ENCODE measurements at places on chromosomes 3 and 15.

GRCh38 chr3:154684021-154684420 is 254.0 kb upstream of the GPR149 start:
- no peak for DNase-seq

DNA sequence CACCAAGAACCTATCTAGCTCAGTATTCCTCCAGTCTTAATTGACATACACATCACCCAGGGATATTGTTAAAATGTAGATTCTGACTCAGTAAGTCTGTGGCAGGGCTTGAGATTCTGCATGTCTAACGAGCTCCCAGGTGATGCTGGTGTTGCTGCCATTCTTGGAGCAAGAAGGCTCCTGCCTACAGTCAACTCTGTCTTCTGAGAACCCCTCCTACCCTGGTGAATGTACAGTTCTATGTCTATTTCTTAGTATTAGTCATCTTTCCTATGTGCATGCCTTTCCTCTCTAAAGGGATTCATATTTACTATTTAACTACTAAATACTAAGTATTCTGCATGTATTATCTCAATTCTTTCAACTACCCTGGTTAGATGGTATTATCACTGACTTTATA is 268.7 kb downstream of the EDEM1 start:
- no peak for DNase-seq

- no peak for DNase-seq
Measured at GRCh38 chr3:181880331-181880730, 168.6 kb downstream of the SOX2 start.

DNA sequence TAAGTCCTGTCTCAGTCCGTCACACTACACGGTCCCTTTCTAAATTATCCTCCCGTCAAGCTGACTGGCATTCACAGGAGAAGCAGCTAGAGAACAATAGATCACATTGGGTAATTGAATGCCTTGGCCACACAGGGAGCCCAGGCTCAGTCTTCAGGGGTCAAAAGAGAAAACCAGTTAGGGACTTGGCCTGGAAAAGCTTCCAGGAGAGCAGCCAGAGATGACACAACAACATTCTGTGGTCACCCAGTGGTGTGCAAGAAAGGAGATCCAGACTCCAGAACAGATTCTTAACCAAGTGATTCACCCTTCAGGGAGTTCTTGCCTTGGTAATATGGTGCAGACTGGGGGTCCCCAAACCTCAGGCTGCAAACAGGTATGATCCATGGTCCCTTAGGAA is 15.9 kb downstream of the ARHGAP31 start:
- DNase-seq = no peak

GRCh38 chr3:88991496-88991895 is 115.9 kb upstream of the EPHA3 start:
- DNase-seq = no peak

- no peak for DNase-seq
Measured at GRCh38 chr15:100889385-100890050, 9.9 kb downstream of the ALDH1A3 start.

DNA sequence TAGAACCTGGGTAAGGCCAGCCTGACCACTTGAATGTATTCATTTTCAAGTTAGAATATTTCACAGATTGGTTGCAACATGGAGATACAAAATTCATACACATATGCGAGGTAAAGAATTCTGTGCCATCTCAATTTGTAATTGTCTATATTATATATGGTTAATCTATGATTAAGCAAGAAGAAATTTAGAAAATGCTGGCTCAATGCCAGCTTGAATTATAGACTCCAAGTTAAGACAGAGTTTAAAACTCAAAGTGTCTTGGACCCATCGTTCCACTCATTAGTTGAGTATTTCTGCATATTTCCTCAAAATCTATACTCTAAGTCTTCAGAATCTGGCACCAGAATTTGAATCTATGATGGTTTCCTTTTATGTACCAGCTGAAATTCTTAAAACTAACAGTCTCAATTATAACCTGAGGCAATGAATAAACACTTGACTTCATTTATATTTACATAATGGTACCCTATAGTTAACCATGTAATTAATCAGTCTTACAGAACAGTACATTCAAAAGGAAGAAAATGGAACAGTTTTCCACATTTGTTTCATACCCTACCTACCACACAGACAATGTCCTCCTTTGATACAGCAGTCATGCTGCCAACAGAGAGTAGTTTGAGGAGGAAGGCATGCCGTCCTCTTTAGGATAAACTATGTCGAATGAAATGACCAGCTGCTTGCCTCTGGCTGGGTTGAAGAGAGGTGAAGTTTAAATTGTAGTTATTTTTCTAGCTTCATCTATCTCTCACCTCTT is 95.7 kb downstream of the CD47 start:
- no peak for DNase-seq

DNA sequence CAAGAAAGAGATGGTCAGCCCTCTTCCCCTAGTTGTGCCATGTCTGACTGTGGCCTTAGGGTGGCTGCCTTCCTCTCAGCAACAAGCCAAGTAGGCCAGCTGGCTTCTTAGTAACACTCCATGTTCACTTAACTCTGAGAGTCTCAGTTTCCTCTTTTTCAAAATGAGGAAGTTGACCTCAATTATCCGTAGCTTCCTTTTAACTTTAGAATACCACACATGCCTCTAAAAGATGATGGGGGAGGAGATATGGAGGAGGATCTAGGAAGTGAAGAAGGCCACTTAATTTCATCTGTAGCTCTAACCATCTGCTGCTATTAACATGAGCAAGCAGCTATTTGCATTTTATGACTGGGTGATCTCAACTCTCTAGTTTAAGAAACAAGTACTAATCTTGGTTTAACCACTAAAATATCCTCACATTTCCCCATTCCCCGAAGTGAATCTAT is 32.9 kb downstream of the CD200R1L start:
- DNase-seq = no peak

DNA sequence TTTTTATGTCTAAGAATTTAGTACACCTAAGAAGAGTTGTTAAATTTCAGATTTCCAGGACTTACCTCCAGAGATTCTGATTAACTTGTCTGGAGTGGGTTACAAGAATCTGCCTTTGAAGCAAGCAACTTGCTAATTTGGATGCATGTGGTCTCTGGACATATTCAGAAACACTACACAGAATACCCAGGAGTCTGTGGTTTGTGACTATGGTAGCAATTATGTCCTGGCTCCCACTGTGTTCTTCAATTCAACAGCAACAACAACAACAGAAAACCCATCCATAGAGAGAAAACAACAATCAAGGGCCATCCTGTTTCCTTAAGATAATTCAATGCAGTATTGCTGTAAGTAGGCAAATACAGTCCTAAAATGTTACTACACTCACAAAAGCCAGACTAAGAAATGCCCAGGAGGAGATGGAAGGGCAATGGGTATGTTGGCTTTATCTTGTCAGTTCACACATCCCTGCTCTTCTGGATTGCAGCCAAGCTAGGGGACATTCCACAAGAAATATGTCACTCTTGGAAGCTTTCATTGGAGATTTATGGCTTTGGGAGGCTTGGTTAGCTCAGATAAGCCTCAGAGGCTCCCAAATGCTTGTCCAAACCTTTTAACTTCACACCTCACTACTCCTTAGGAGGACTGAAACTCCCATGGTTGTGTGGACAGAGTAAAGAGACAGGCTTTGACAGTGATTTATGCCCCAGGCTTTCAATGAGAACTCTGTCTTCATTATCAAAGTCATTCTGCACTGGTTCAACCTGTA is 99.4 kb upstream of the MRPL3 start:
- DNase-seq = no peak

DNA sequence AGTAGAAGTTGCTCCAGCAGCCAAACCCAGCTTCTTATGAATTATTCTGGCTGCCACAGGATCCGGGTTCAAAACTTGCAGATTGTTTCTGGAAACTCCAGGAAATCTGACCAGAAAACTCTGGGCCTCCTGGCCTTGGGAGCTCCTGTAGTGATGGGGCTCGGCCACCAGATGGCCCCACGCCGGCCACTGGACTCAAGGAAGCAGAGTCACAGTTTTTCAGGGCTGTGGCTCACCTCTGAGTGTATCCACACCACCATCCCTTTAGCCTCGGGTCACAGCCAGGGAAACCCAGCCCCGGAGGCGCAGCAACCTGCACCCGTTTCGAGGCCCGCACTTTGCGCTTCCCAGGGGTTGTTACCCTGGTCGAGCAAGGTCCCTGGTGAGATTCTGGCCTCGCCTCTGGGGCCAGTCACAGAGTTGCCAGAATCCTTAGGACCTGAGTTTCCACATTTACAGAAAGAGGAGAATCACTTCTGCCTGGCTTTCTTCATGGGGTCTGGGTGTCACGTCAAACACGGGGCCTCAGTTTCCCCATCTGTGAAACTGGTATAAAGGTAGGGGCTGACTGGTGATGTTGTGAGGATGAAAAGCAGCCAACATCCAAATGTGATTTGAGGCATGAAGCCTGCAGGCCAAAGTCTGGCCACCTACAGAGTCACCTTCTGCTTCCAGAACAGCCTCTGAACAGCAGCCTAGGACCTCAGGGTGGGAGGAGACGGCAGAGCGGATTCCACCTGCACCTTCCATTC is 53.5 kb upstream of the LCTL start:
- peak; percentile 7 for DNase-seq

- no peak for DNase-seq
Measured at GRCh38 chr3:128723477-128723876, 2.5 kb upstream of the RAB7A start.

- DNase-seq = no peak
Measured at GRCh38 chr3:168072323-168072650, 23.4 kb downstream of the GOLIM4 start.

- no peak for DNase-seq
Measured at GRCh38 chr3:46024131-46024530, 3.2 kb downstream of the XCR1 start.

DNA sequence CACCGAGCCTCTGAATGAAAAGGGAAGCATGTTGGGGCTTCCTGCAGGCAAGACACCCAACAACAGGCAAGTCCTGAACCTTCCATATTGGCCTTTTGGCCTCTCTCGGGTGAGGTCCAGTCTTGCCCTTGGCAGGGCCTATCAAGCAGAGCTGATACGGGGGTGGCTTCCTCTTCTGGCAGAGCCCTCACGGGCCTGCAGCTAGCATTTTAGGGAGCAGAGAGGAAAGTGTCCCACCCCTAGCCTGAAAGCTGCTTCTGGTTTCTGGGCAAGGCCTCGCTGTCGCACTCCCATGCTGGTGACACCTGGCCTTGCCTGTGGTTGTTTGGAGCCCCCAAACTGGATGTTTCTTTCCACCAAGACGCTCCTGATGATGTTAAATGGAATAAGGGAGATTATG is 31.8 kb upstream of the CTSH start:
- no peak for DNase-seq

DNA sequence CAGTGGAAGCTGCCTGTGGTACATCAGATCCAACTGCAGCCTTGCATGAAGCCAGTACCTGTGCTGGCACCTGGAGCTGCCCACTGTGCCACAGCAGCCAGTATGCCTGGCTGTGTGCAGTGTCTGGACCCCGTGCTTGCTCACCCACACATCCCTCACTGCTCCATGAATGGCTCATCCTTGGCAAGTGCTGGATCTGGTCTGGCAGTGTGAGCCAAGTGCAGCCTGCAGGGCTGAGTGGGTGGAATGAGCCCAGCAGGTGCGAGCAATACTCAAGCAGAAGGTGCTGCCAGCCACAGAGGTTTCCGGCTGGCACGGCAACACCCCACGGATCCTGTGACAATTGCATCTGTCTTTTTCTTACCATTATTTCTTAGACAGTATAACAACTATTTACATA is 488.2 kb upstream of the ROBO2 start:
- no peak for DNase-seq

DNA sequence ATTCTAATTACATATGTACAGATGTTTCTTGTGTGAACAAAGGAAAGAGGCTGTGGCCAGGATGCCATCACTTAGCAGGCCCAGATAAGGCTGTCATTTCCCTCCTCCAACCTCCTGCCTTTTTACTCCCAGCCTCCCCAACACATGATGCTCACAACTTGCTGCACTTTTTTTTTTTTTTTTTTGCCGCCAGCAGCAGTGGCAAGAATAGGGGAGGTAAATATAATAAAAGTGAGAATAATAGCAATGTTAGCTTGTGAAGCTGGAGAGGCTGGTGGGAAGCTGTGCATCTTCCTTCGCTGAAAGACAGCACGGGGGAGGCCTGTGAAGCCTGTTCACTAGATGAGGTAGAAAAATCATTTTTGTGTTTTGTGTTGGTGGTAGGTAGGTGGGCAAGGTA is 42.5 kb upstream of the MYO5C start:
- DNase-seq = no peak

- DNase-seq = no peak
Measured at GRCh38 chr3:168248383-168249204, 152.9 kb upstream of the GOLIM4 start.

DNA sequence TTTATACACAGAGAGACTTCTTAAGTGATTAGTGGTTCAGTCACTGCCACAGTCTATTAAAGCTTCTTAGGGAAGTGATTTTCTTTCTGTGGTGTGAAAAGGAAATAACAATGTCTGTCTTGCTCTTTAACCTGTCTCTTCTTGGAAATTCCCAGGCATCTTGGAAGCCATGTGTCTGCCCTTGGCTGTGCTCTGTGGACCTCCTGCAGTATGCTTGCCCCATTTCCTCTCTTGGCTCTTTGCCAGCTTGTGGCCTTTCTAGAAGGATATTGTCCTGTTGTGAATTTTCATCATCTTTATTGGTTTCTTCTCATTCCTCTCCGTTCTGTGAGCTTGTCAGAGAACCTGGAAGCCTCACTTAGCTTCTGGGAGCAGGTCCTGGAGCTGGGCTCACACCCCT is 338.4 kb upstream of the C2CD4B start:
- no peak for DNase-seq

DNA sequence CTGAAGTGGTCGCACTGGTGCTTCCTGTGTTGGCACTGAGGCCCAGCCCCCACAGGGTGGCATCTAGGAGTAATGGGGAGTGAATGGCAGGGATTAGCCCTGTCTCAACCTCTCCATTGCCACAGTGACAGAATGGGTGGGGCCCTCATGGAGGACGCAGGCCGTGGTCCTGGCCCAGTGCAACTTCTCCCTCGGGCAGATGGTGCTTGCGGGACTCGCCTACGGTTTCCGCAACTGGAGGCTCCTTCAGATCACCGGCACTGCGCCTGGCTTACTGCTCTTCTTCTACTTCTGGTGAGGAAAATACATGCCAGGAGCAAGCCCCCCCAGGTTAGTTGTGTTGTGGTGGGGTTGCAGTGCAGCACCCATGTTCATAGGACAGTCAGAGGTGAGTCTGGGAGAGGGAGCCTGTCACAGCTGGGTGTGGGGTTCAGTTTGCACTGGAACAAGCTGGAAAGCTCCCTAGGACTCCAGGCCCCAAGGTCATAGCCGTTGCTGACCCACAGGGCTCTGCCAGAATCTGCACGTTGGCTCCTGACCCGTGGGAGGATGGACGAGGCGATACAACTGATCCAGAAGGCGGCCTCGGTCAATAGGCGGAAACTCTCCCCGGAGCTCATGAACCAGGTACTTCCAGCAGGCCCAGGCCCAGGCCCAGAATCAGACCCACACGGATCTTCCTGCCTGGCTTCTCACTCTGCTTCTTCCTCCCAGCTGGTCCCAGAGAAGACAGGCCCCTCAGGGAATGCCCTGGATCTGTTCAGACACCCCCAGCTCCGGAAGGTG is 7.0 kb upstream of the SLC22A14 start:
- DNase-seq = no peak

All from activated T-cell treated with anti-CD3 and anti-CD28 coated beads for 4 hours (primary cell).